Activated CD4-positive, alpha-beta T cell treated with anti-CD3 and anti-CD28 coated beads, Interleukin-2, Interleukin-6, amounts not matched to agents 100 ng/mL and 50 ng/mL, durations not matched to agents 16 hours and 8 hours (primary cell): ENCODE measurements at places on chromosomes 16 and 17.

DNA sequence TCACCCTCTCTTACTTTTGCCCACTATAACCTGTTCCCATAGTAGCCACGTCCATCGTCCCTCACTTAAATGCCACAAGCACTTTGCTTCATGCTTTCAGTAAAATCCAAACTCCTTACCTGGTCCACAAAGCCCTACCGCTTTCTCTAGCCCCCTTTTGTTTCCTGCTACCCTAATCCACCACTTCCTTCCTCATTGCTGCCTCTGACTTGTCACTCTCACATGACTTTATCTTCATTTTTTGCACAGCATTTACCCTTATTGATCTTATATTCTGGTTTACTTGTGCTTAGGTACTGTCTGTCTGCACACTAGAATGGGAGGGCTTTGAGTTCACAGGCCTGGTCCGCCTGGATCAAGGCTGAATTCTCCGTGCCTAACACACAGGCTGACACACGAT lies 340.0 kb downstream of the XYLT1 start:
- DNase-seq, result no peak

DNA sequence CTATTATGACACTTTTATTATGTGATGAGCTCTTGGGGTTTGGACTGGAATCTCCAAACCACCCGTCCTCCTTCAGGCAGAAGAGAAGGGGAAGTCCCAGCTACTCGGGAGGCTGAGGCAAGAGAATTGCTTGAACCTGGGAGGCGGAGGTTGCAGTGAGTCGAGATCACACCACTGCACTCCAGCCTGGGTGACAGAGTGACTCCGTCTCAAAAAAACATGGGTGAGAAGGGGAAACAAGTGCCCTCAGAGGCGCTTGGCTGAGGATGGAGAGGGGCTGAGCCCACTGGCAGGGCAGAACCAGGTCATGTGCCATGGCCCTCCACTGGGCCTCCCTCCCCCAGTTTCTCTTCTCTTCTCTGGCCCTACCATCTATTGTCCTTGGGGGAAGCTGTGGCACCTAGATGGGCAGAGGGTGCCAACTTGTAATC lies 120.9 kb upstream of the SMURF2 start:
- peak; percentile 19 for DNase-seq

DNA sequence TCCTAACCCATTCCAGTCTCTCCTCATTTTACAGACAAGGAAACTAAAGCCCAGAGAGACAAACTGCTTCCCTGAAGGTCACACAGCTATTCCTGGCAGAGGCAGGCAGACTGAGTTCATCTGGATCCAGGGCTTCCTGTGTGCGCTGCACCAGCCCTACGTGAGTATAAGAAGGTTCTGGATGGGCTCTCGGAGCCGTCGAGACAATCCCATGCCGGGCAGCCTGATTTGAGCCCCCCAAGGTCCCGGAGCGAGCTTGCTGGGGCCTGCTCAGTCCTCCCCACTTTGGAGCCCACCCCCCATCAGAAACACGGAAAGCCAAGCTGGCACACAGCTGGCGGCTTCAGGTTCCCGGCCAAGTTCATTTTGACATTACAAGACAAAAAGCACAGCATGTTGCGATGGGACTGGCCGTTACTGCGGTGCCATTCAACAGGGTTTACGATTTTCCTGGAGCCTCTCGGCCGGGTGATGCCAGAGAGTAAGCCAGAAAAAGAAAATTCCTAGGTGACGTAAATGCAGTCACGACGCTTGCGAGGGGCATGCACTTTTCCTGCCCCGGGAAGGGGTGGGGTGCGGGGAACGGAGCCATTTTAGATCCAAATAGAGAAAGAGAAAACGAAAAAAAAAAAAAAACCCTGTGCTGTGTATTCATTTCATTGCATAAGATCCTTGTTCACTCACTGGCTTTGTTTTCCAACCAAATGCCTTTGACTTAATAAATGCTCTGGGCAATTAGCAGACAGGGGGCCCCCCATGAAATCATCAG lies 167.1 kb upstream of the FOXF1 start:
- no peak for DNase-seq

- no peak for DNase-seq
Observed at GRCh38 chr16:84334058-84334457, 34.3 kb upstream of the ATP2C2 start.

DNA sequence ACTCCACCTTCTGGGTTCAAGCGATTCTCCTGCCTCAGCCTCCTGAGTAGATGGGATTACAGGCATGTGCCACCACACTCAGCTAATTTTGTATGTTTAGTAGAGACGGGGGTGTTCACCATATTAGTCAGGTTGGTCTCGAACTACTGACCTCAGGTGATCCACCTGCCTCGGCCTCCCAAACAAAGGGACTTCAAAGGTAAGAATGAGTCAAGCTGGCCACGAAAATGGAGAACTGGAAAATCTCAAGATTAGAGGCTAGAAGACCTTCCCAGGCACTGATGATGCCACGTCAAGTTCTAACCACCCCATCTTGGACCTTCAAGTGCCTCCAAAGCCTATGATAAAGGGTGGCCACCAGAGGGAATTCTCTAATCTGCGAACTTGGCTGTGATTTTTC lies 1.3 kb upstream of the CCL15 start:
- no peak for DNase-seq

GRCh38 chr17:33688771-33689170 lies 395.7 kb upstream of the ASIC2 start:
- no peak for DNase-seq

- no peak for DNase-seq
Observed at GRCh38 chr16:88102597-88102996, 151.4 kb downstream of the BANP start.

- no peak for DNase-seq
Observed at GRCh38 chr16:86618431-86619238, 40.3 kb downstream of the FOXL1 start.

DNA sequence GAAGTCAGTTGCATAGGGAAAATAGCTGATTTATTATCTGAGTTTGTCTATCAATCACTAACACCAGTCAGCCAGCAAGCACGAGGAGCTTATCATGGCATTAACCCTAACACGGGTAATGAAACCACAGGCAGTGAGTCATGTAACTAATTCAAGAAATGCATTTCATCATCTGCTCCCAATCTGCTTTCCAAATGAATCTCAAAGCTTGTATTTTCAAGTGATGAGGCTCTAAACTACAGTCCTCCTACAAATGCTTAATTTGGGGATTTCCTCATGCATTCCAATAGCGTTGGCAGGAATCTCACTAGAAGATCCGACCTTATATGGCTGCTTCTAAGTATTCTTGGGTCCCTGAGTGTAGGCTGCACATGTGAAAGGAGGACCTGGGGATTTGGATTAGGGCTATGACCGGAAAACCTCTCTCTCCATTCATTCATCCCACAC lies 118.4 kb upstream of the HSBP1 start:
- DNase-seq, result peak; percentile 65

GRCh38 chr17:63278728-63279442 lies 167.2 kb downstream of the CYB561 start:
- peak; percentile 15 for DNase-seq

DNA sequence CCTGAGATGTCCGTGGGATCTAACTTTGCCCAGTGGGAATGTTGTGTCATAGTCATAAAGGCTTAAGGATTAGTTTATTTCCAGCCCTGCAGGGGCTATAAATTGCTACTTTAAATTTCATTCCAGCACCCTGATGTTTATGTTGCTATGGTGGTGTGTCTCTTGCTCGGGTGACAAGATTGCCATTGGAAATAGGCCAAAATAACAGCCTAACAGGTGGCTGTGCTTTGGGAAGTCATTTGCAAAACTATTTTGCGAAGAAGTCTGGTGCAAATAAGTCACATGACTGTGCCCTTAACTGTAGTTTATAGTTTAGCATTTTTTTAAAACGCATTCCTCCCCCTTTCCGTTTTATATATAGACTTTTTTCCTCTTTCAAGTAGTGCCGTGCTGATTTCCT lies 23.1 kb downstream of the PITPNC1 start:
- DNase-seq, result no peak

DNA sequence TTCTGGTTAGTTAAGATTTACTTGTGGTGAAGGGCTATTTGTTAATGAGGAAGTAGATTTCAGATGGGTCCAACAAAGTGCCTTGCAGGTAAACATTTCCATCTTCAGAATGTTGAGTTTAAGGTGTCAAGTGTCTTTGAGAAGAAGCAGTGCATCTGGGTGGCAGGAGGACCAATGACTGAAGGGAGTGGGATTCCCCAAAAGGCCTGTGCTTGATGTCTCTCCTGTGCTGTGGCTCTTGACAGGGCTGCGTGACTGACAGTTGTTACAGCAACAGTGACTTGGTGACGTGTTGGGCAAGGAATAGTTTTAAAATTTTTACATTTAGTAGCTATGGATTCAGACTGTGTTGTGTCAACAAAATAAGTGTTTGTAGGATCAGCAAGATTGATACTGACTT lies 149.9 kb downstream of the PHKB start:
- DNase-seq, result no peak

DNA sequence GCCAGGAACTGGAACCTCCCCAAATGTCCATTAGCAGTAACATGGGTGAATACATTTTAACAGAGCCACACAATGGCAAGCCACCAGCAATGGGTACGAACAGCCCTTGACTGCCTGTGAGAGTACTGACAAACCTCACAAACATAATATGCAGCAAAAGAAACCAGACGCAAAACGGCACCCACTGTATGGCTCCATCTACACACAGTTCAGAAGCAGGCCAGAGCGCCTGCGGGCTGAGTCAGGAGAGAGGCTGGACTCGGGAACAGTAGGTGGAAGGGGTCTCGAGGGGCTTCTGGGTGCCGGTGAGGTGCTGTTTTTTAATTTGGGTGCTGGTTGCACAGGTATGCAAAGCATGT lies 77.4 kb upstream of the TOB1 start:
- peak; percentile 21 for DNase-seq

DNA sequence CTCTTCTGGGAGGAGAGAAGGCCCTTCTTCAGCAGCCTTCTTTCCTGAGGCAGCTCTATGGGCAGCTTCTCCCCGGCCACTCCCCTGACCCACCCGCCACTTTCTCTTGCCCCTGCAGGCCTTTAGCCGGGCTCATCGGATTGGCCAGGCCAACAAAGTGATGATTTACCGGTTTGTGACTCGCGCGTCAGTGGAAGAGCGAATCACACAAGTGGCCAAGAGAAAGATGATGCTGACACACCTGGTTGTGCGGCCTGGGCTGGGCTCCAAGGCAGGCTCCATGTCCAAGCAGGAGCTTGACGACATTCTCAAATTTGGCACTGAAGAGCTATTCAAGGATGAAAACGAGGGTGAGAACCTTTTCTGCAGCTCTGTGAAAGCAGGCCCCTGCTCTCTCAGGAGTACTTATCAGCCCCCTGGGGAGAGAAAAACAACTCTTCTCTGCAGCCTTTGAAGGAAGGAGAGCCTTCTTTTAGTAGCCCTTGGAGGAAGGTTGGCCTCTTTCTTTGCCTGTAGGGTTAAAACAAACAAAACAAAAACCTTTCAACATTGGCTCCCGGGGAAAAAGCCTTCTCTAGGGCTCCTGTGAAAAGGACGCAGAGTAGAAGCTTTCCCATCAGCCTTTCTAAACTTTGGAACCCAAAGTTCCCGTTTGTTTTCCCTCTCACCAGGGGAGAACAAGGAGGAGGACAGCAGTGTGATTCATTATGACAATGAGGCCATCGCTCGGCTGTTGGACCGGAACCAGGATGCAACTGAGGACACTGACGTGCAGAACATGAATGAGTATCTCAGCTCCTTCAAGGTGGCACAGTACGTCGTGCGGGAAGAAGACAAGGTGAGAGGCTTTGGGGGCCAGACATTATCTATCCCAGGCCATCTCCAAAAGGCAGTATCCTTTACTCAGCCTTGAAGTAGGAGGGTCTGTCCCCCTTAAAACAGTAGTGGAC lies 12.7 kb downstream of the RNF227 start:
- DNase-seq, result no peak

GRCh38 chr17:64174686-64175456 lies 44.9 kb upstream of the ERN1 start:
- no peak for DNase-seq

GRCh38 chr17:73098919-73099318 lies 6.4 kb upstream of the SLC39A11 start:
- DNase-seq, result no peak

DNA sequence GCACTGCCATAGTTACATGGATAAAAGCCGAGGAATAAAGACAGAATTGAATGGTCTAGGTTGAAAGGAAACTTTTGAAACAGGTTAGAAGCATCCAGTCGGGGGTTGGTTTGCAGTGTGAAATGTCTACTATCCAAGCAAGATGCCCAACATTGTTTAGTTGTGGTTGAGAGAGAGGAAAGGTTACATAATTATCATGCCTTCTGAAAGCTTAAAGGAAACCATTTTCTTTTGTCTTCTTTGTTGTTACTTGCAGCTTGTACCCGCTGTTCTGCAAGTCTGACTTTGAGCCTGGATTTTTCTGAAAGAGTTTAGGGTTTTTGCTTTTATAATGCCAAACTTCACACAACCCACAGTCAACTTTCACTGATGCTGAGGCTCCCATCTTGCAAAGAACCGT lies 167.9 kb downstream of the AXIN2 start:
- DNase-seq, result no peak

GRCh38 chr16:73308771-73309170 lies 260.8 kb upstream of the ZFHX3 start:
- no peak for DNase-seq

- no peak for DNase-seq
Observed at GRCh38 chr16:78461496-78462287, 362.2 kb downstream of the WWOX start.

DNA sequence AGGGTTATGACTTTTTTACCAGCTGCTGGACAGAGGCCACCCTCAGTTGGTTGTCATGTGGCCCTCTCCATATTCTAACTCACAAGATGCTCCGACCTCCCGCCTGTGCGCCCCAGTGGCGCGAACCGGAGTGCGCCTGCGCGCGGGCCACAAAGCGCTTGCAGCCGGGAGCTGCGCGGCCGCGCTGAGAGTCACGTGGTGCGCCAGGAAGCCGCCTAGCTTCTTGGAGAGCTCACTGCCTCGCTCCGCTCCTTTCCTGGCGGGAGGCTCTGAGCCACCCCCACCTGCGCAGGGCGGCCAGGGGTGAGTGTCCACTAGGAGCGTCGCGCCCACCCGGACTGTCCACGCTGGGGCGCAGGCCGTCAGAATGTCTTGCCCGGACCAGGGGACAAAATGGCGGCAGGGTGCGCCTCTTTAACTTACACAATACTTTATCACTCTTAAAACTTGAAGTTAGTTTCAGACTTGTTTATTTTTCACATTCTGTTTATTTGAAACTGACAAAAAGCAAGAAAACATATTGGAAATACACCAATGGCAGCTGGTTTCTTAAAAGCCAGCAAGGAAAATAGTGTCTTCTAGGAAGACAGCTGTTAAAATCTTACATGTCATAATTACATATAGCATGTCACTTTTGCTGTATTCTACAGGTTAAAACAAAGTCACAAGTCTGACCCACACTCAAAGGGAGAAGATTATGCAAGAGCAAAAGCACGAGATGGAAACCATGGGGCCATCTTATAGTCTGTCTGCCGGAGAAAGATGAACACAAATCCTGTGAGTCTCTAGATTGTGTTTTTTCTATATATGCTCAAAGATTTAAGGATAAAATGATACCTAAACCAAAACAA lies 357.9 kb downstream of the CNTNAP4 start:
- DNase-seq, result no peak

GRCh38 chr16:74862743-74863244 lies 88.2 kb upstream of the FA2H start:
- DNase-seq, result peak; percentile 61

- no peak for DNase-seq
Observed at GRCh38 chr17:79083191-79083971, 8.8 kb downstream of the ENGASE start.

- no peak for DNase-seq
Observed at GRCh38 chr17:29826114-29826692, 103.8 kb downstream of the SSH2 start.

- DNase-seq, result no peak
Observed at GRCh38 chr17:37384560-37385149, 8.9 kb downstream of the C17orf78 start.
